H1 (cell line): ENCODE measurements at places on chromosomes 12 and 14. TPM values are rescaled to one million over a fixed set of nuclear protein-coding genes. Genes with fewer than 3 reads are reported as not detected.

DNA sequence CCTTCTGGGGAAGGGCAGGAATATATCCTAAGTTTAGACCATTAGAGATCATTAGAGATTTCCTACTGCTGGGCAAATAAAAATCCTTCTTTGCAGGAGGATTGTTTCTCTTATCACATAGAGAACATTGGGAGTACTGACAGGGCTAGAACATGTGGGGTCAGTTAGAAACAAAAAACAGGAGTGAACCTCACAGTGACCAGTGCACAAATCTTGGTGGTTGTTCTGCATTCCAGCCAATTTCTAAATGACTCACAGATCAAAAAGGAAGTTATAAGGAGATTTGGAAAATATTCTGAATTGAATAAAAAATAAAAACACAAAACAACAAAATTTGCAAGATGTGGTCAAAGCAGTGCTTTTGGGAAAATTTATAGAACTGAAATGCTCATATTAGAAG, 118.8 kb downstream of the LLPH start:
- H3K4me3 ChIP-seq, result no peak overlapping the region
- H3K27ac ChIP-seq, result no peak overlapping the region
- no peaks in the 10 kb centered on the region for H3K4me1 ChIP-seq
- no peak for DNase-seq
- no peaks in the 10 kb centered on the region for H3K36me3 ChIP-seq

CRACR2A gene
- total RNA-seq, result 3.0 and 3.2 TPM in 2 replicates

DNA sequence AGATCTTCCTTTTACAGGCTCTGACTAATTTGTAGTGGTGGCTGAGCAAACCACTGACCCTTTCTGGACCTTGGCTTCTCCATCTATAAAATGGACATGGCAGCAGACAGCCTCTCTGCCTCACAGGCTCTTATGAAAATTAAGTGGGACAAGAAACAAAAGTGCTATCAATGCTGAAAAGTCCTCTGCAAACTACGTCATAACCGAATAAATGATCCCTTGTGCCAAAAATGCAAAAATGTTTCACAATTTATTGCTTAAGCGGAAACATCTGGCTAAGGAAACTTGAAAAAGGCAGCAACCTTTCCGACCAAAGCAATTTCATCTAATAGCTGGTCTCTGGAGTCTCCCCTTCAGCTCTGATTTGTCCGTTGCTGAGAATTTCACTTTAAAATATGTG, 108.5 kb upstream of the PLXNC1 start:
- peaks cover 2% of the 10 kb centered on the region for H3K4me1 ChIP-seq
- no peak overlapping the region for H3K27ac ChIP-seq
- no peaks in the 10 kb centered on the region for H3K36me3 ChIP-seq
- no peak for DNase-seq

DNA sequence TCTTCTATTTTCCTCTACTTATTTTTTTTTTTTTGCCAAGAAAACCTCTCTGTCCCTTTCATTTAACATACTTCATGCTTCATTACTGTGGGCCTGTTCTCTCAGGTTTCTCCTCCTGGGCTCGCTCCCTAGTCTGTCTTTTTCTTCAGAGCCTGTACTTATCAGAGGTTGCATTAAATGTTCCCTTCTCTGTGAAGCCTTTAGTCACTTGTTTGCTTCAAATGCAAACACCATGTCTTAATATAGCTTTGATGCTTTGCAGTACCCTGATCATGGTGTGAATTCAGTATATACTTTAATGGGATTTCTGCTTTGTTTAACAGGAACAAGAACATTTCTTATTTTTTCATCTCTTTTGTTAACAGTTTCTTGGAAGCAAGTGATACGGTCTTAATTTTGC, 72.7 kb upstream of the DNM1L start:
- H3K4me1 ChIP-seq, result no peaks in the 10 kb centered on the region
- H3K27ac ChIP-seq, result no peak overlapping the region
- no peak for DNase-seq
- no peak overlapping the region for H3K4me3 ChIP-seq

TTC7B gene
- total RNA-seq, result 31.2 and 34.0 TPM in 2 replicates

DNA sequence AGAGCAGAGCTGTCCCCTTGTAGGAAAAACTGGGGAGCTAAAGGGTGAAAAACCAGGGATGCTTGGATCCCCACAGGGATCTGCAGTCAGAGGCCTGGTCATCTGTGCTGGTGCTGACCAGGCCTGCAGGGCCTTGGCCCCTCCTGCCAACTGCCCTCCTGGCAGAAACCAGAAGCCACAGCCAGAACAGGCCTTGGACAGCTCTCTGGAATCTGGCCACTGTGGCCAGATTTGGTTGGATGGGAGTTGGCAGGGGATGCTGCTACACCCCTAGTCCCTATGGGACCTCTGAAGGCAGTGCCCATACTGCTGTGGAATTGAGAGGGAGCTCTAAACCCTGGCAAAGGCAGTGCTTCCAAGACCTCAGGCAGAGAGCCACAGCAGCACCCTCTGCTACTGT, 9.2 kb upstream of the GPX2 start:
- DNase-seq, result no peak
- H3K27ac ChIP-seq, result no peak overlapping the region
- H3K4me1 ChIP-seq, result peaks cover 5% of the 10 kb centered on the region; the same call in 1 of the 2 replicates
- no peak overlapping the region for H3K4me3 ChIP-seq
- H3K36me3 ChIP-seq, result peaks cover 18% of the 10 kb centered on the region; the same call in 1 of the 2 replicates

DNA sequence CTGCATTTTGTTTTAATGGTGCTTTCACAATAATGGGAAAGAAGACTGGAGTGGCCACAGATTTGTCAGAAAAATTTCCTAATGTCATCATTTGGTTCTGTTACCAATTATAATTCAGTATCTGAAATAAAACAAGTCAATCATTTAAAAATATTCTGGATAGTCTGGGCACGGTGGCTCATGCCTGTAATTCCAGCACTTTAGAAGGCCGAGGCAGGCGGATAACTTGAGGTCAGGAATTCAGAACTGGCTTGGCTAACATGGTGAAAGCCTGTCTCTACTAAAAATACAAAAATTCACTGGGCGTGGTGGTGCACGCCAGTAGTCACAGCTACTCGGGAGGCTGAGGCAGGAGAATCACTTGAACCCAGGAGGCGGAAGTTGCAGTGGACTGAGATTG, 4.0 kb upstream of the LIMA1 start:
- H3K4me1 ChIP-seq, result peaks cover 4% of the 10 kb centered on the region; the same call in 1 of the 2 replicates
- no peaks in the 10 kb centered on the region for H3K36me3 ChIP-seq
- no peaks in the 10 kb centered on the region for H3K27me3 ChIP-seq
- no peak for DNase-seq

- peaks cover 4% of the 10 kb centered on the region; the same call in 1 of the 2 replicates for H3K36me3 ChIP-seq
- H3K27ac ChIP-seq, result no peak overlapping the region
- DNase-seq, result no peak
- H3K27me3 ChIP-seq, result no peaks in the 10 kb centered on the region
Measured at GRCh38 chr14:69428289-69428998, 30.0 kb downstream of the SLC39A9 start.

DNA sequence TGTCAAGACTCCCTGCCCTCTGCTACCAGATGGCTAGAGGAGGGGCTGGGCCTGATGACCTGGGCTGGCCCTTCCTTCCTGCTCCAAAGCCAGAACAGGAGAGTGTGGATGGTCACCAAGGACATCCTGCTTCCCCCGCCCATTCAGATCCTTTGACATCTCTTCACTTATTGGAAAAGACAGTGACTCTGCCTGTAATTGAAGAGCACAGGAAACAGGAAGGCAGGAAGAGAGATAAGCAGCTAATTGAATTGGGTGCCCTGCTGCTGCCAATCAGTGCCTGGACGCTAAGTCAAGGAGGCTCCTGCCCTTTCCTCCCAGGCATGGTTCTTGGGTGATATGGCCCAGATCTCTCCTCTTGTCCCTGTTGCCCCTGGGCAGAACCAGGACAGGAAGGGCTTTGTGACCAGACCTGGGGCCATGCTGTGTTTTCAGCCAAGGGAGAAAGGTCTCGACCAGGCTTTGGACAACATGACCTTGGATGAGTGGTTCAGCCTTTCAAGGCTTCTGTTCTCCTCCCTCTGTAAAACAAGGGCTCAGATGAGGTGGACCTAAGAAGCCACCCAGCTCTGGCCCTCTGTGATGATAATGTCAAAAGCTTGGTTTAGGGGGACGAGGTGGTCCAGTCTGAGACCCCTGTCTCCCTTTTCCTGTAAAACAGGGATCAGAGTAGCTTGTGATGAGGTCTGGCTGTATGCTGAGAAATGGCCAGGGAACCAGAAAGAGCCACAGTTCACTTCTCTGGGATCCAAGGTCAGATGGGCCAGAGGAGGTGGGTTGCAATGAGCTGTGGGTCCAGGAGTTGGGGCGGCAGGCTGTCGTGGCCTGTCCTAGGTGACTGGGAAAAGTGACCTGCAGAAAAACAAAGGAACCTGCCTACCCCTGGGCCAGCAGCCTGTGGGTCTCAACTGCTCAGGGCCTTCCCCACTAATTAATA, 38.8 kb downstream of the FAM222A start:
- no peaks in the 10 kb centered on the region for H3K27me3 ChIP-seq
- no peak overlapping the region for H3K27ac ChIP-seq
- DNase-seq, result no peak
- H3K36me3 ChIP-seq, result no peaks in the 10 kb centered on the region
